ENCODE measurements at places on chromosomes 5 and 9.

DNA sequence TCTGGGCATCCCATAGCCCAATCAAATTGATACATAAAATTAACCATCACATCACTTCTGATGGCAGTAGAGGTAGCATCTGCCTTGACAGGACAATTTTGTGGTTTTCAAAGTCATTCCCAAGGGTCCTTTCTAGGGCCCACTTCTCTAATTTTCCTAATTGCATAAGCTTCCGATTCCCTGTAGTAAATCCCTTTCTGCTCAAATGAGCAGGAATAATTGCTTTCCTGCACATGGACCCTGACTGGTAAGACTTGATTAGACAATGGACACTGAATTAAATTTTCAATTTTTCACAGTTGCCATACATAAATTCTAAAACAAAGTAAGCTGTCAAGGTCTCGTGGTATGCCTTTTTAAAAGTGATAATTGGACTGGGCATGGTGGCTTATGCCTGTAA, 22.0 kb upstream of the IL17B start:
- DNase-seq: no peak

DNA sequence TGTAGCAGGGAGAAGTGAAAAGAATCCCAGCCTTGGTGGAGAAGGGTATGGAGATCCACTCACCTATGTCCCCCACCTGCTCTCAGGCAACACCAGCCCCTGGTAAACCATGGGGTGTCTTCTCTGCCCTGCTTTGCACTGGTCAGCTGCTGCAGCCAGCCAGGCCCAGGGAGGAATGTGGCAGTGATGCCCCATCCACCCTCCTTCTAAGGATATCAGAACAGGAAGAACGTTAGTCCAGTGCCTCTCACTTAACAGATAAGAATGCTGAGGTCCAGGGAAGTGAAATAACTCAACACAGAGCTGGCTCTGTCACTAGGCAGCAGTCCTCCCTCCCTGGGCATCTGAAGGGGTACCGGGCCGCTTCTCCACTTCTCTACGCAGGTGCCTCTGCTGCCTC, 9.7 kb upstream of the PPIC start:
- DNase-seq: no peak

DNA sequence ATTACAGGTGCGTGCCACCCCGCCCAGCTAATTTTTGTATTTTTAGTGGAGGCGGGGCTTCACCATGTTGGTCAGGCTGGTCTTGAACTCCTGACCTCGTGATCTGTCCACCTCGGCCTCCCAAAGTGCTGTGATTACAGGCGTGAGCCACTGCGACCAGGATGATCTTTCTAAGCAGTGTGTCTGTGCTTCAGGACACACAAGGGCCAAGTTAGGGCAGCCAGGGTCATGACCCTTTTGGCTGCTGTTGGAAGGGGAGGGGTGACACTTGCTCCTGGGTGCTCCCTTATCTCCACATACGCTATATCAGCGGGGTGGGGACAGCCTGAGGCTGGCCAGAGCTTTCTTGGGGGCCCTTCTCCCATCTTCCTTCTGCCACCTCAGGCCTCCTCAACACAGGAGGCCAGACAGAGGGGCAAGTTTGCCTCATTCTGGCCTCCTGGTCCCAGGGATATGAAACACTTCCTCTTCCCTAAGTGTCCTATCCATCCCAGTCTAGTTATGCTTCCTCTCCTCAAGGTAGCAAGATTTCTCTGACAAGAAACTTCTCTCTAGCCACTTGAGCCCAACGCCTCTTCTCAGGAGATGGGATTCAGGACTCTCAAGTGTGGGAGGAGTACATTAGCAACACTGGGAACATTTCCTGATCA, 1.9 kb upstream of the ZNF79 start:
- DNase-seq: no peak

DNA sequence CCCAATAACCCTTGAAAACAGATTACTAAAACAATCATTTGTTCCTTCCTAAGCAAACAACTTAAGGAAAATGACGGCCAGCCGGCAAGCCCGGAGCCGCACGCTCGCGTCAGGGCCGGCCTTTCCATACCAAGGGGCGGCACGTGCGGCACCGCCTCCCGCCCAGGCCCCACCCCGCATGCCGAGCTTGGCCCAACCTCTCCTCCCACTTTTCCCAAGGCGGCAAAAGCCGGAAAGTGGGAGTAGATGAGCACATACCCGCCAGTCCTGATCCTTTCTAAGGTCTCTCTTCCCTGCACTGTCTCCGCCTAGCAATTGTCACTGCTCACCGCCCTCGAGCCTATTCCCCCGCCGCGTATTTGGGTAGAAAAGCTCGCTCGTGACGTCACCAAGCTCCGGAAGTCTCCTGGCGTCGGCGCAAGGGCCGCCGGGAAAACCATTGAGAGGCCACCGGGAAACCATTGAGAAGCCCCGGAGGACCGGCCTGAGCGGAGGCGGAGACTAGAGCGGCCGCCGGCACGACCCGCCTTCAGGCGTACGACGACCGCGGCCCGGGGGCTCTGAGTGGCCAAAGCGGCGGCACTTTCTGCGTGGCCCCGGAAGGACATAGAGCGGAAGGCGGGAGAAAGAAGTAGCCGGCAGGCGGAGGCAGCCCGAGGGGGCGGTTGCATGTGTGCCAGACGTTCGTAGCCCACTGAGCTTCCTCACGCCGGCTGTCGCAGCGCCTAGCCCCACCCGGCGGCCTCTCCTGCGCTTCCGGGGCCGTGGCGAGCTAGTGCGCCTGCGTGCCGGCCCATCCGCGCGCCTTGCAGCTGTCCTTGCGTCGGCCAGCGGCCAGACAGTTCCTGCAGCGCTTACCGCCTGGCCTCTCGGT, at the start of the genes NCBP1 and TSTD2:
TSS of gene NCBP1 (plus strand) at position 837 of the 874 bp plus-strand sequence. CDS start 61 bp downstream, outside the sequence.
TSS of gene TSTD2 (minus strand) at position 384 of the 874 bp plus-strand sequence. CDS start 5,806 bp downstream, outside the sequence.
- DNase-seq: peak; percentile 93

DNA sequence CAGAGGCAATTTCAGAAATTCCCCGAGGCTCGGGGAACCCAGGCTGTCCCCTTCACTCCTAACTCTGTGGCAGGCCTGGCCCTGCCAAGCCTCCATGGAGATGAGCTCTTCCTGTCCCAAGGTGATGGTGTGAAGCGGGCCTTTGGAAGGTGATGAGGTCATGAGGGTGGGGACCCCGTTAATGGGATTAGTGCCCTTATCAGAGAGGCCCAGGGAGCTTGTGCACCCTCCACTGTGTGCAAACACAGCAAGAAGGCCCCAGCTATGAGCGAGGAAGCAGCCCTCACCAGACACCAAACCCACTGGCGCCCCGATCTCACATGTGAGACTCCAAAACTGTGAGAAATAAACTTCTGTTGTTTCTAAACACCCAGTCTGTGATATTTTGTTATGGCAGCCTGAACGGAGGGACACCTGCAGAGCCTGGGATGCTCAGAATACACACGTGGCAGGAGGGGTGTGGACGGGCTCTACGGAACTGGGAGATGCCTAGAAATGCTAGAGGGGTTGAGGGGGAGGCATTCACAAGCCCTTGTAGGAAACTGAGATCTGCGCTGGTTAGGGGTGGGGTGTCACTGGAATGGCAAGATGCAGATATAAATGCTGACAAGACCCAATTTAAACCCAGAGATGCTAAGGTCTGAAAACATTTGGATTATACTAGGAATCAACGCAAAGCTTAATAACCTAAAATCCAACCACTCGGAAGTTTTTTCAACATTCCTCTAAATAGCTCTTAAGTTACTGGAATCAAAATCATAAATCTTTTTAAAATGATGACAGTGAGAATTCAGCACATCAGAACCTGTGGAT, 46.9 kb downstream of the ADAMTS2 start:
- DNase-seq: no peak

- no peak for DNase-seq
These were observed 4.2 kb upstream of the NRARP start for GRCh38 chr9:137306066-137306849.

DNA sequence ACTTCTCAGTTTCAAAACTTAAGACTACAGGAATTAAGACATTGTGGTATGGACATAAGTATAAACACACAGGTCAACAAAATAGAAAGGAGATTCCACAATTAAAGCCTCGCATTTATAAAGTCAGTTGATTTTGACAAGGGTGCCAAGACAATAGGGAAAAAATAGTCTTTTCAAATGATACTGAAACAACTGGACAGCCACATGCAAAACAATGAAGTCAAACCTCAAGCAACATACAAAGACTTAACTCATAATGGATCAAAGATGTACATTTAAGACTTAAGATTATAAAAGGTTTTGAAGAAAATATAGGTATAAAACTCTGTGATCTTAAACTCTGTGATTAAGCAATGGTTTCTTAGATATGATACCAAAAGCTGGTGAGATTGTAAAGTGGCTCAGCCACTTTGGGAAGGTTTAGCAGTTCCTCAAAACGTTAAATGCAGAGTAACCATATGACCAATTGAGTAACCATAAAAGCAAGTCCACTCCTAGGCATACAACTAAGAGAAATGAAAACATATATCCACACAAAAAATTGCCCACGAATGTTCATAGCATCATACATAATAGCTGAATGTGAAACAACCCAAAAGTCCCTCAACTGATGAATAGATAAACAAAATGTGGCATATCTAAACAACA, 22.0 kb downstream of the HINT1 start:
- DNase-seq: no peak

DNA sequence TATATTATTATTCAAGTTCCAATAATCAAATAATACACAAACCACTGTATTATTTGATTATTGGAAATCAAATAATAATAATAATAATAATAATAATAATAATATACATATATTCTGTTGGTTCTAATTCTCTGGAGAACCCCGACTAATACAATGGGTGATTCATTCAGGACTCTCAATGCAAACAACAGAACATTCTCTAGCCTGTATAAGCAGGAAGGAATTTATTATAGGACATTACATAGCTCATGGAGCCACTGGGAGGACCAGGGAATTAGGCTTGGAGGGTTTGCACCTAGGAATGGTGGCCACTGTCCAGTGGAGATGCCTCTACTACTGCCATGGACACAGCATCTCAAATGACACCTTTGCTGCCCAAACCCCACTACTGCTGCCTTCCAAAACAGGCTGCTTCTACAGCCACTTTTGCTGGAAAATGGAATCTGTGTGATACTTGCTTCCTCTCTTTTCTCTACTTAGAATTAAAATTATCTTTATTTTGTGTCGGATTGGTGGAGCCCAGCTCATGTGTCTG, 25.9 kb downstream of the PTGS1 start:
- no peak for DNase-seq

DNA sequence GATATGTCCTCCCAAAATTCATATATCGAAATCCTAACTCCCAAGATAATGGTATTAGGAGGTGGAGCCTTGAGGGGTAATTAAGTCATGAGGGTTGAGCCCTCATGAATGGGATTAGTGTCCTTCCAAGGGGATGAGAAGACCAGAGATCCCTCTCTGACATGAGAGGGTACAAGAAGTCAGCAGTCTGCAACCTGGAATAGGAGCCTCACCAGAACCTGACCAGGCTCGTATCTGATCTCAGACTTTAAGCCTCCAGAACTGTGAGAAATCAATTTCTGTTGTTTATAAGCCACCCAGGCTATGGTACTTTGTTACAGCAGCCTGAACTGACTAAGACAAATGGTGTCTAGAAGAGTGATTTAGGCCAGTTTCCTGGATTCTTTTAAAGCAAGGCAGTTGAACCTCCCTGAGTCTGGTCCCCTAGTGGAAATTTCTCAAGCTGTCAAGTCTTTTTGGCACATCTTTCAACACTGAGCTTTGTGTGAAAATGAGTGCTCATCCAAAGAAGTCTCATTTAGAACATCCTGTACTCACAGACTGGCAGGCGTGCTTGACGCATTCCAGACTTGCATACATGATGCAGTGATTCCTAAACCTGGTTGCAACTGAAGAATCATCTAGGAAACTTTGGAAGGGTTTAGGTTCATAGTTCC, 254.8 kb upstream of the PPP1R2B start:
- DNase-seq: no peak

- no peak for DNase-seq
These were observed 14.6 kb downstream of the TMOD1 start for GRCh38 chr9:97516111-97516510.

Data from activated T-cell treated with anti-CD3 and anti-CD28 coated beads, Interleukin-2, amount 50 U/mL, for 1 hour (primary cell).